ENCODE measurements at places on chromosomes 7 and 10.
A peak's percentile ranks its signal among the peaks of the same experiment; 100 is the strongest.

GRCh38 chr7:71905821-71906220 lies 506.3 kb downstream of the CALN1 start:
- no peak for DNase-seq

GRCh38 chr7:24812305-24812945 lies 55.2 kb upstream of the GSDME start:
- peak; percentile 24 for DNase-seq

DNA sequence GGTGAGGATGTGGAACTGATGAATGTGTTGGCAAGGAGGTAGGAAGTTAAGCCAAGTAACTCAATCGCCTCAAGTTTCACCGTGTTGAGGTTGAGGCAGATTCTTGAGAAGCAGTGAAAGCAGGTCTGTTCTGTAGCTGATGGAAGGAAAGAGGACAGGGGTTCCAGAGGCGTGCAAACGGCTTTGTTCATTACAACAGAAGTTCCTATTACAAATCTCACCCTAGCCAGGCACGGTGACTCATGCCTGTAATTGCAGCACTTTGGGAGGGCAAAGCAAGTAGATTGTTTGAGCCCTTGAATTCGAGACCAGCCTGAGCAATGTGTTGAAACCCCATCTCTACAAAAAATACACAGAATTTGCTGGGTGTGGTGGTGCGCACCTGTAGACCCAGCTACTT lies 36.9 kb upstream of the PTF1A start:
- no peak for DNase-seq

GRCh38 chr10:33712825-33713224 lies 378.4 kb upstream of the NRP1 start:
- no peak for DNase-seq

DNA sequence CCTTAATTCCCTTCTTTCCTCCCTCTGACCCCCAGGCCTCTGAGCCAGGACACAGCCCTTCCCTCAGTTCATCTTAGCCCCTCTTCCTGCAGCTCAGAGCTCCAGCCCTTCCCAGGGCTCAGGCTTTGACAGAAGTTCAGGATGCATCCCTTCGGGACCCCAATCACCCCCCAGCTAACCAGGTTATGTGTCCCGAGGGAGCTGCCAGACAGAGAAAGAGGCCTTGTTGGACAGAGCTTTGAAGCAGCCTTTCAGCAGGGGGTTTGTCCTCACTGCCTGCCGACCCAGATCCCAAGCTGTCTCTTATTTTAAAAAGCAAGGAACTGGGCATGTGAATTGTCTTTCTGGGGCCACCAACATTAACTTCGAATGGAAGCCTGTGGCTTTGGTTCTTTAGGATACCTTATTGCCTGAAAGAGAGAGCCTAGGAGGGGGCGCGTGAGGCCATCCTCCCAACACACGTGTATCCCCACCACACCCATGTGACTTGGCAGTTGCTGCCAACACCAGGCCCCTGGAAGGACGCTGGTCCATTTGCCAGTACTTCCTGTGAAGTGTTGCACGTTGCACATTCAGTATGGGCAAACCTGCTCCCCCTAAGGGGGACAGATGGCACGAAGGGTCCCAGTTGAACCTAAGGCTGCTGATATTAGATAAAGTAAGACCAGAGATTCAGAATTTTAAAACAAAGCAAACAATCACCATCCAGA lies 858 bp downstream of the CCDC136 start:
- DNase-seq: no peak

- DNase-seq: no peak
Measured at GRCh38 chr7:156151078-156151477, 338.8 kb upstream of the SHH start.

GRCh38 chr10:2935647-2936386 lies 131.5 kb upstream of the PFKP start:
- no peak for DNase-seq

- no peak for DNase-seq
Measured at GRCh38 chr10:90587081-90587491, 270.8 kb downstream of the HTR7 start.

GRCh38 chr10:44963772-44964633 lies 4.4 kb downstream of the RASSF4 start:
- no peak for DNase-seq

GRCh38 chr7:80618096-80618495 lies 20.3 kb upstream of the CD36 start:
- no peak for DNase-seq

- DNase-seq: no peak
Measured at GRCh38 chr7:142964502-142965246, 2.5 kb upstream of the KEL start.

DNA sequence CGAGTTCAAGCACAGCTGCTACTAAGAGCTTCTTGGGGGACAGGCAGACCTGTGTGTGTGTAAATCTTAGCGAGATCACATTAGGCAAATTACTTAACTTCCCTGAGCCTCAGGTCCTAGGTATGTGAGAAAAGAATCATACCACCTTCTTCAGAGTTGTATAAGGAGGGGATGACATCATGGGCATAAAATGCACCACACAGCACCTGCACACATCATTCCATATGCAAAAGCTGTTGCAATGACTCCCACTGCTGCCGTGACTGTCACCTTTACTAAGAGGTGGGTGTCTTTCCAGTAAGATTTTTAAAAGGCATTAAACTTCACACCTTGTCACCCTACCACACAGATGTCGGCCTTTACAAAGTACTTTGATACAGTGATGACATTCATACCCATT lies 146.0 kb downstream of the FANK1 start:
- DNase-seq: no peak

GRCh38 chr10:119608316-119609155 lies 11.8 kb upstream of the TIAL1 start:
- no peak for DNase-seq

Data from NCI-H1105 (cell line).